ENCODE measurements at places on chromosomes 7 and 10.
A peak's percentile ranks its signal among the peaks of the same experiment; 100 is the strongest.

DNA sequence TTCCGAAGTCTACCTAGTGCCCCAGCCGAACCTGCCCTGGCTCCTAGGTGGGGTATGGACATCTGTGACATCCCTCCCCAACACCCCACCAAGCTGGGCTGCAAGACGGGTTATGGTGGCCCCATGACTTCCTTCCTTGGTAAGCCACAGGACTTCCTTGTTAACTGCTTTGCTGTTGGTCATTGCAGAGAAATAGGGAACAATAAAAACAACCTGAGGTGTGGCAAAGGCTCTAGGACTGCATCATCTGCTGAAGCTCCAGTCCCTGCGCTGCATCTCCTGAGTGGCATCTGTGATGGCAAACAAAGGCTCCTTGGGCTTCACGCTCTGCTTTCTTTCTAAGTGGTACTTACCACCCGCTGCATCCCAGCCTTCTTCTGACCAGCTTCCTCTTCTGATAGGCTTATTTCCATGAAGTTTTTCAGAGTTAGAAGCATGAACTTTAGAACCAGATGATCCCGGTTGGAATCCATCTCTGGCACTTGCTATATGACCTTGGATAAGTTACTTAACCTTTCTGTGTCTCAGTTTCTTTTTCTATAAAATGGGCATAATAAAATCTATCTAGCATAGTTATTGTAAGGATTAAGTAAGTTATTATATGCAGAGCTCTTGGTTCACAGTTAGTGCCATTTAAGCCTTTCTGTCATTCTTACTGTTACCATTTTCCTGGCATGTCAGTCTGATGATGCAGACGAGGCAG, 216.8 kb downstream of the RPS24 start:
- DNase-seq = peak; percentile 67

DNA sequence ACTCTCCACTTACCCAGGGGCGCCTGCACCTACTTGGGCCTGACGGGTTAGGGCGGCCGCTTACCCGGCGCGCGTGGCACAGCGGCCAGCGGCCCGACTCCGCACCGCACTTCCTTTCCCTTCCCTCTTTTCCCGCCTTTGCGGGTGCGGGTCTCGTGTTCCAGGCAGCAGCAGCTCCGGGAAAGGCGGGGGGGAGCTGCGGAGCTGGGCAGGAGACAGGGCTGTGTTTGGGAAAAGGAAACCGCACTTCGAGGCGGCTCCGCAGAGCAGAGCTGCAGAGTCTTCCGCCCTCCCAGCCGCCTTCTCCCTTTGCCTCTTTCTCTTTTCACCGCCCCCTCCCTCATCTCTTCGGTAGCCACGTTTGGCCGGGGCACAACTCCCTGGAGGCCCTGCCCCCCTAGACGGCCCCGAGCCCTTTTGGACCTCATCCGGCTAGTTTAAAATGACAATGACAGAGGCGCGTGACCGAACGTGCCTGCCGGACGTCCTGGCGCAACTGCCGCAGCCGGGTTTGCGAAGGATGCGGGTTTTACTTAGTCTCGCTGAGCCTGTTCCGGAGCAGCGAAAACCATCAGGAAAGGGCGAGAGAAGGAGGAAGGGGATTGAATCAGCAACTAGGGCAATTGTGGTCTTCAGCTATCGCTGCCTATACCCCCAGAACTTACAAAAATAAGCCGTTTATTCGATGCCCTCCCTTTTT, 7.9 kb upstream of the PAX2 start:
- DNase-seq = no peak

DNA sequence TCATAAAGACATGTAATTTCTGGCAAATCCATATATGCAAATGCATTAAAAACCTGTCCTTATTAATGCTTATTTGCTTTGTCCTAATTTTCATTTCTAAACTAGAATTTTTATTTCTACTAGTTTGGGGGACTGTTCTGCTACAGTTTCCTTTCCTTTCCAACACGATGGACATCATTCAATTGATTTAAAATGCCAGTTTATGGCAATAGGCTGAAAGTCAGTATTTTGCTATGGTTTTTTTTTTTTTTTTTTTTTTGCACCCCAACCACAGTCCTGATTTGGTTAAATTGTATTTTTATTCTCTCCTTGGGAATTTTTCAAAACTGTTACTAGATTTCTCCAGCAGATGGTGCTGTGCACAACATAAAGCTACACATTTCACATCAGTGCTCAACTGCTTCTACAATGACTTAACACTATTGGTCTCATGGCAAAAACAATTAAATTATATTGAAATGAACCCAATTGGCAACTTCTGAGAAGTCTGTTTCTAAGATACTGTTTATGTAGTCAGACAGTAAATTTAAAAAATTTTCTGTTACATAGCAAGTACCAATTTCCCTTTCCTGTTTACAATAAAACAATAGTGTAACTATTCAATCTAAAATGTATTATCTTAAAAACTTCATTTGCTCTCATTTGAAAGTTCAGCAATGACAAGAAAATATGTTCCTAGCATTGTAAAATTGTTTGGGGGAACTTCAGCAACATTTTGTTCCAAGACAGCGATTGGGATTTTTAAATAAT, 193.8 kb upstream of the CCDC6 start:
- peak; percentile 18 for DNase-seq

- DNase-seq = no peak
These were observed 731 bp downstream of the CHCHD3 start for GRCh38 chr7:133081119-133081598.

GRCh38 chr10:71998119-71998839, 34.1 kb downstream of the CHST3 start:
- no peak for DNase-seq

GRCh38 chr7:103524042-103524907, 78.3 kb upstream of the SLC26A5 start:
- peak; percentile 25 for DNase-seq

GRCh38 chr10:69497231-69497561, 45.9 kb downstream of the TSPAN15 start:
- no peak for DNase-seq

GRCh38 chr10:48492201-48492600, 112.7 kb downstream of the ARHGAP22 start:
- no peak for DNase-seq

- no peak for DNase-seq
These were observed 560.5 kb upstream of the GALNT17 start for GRCh38 chr7:70571403-70571934.

GRCh38 chr10:116891208-116891607, 41.9 kb downstream of the ENO4 start:
- DNase-seq = no peak

DNA sequence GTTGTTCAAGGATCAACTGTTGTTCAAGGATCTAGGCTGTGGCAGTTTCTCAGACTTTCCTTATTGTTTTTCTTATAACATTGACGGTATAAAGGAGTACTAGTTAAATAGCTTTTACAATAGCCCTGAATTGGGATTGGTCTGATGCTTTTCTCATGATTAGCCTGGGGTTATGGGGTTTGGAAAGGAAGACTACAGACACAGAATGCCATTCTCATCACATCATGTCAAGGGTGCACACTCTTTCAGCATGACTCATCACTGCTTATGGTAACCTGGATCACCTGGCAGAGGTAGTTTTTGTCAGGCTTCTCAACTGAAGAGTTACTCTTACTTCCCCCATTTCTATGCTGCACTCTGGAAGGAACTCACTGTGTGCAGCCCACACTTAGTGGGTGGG, 194.2 kb upstream of the NPSR1 start:
- DNase-seq = no peak

GRCh38 chr7:65441010-65441409, 67.4 kb downstream of the ZNF92 start:
- DNase-seq = no peak

DNA sequence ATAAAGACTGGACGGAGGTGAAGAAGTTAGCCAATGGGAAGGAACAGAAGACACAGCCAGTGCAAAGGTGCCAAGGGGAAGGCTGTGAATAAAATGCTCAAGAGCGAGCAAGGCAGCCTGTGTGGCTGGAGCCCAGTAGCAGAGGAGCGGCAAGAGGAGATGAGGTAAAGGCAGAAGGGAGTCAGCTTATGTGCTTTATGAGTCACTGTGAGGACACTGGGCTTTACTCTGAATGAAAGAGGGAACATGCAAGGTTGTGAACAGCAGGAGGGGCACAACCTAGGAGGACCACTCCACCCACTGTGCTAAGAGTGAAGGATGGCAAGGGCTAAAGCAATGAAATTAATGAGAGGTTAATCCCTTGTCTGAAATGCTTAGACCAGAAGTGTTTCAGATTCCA, 129.0 kb upstream of the ODAD2 start:
- no peak for DNase-seq

- no peak for DNase-seq
These were observed 25.9 kb downstream of the DNAJB12 start for GRCh38 chr10:72328829-72329204.

DNA sequence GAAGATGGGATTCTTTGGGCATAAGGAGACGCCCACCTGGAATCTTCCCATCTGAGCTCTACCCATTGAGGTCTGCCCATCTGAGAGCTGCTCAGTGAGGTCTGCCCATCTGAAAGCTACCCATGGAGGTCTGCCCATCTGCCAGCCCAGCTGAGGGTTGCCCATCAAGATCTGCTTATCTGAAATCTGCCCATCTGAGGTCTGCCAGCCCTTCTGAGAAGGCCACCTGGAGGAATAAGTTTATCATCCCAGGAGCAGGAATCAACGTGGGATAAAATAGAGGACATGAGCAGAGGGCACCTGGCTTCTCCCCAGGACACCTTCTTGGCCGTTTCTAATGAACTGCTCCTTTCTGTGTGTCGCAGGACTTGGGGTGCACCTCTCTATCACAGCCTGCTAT, 35.3 kb upstream of the PDZD8 start:
- no peak for DNase-seq

DNA sequence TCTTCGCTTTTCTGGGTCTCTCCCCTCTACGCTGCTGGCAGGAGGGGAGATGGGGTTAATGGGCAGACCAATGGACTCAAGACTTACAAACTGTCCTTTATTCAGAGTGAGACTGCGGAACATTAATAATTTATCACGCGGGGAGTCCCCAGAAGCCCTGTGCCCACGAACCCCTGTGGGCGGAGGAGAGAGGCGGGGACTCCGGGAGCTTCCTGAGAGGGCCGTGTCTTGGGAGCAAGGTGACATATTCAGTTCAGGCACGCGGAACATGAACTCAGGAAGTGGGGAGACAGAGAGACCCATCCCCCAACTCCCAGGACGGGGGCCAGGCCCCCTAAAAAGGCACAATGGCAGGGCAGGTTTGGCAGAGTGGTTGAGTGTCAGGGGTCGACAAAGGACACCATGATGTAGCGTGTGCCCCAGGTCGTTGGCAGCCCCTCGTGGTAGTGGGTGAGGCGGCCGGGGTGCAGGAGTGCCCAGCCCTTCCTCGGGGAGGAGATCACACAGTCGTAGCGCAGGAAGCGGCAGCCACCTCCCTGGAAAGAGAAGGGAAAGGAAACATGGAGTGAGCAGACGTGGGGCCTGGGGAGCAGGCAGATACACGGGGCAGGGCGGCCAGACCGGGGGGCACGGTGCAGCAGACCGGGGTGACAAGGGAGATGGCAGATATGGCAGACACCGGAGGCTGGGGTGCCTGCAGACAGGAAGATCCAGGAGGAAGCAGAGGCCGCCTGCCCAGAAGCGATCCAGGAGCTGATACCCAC, 5.2 kb upstream of the MOGAT3 start:
- DNase-seq = no peak

- DNase-seq = no peak
These were observed 34.9 kb downstream of the TFEC start for GRCh38 chr7:115995701-115996100.

- DNase-seq = no peak
These were observed 39.4 kb downstream of the AOC1 start for GRCh38 chr7:150891740-150892139.

DNA sequence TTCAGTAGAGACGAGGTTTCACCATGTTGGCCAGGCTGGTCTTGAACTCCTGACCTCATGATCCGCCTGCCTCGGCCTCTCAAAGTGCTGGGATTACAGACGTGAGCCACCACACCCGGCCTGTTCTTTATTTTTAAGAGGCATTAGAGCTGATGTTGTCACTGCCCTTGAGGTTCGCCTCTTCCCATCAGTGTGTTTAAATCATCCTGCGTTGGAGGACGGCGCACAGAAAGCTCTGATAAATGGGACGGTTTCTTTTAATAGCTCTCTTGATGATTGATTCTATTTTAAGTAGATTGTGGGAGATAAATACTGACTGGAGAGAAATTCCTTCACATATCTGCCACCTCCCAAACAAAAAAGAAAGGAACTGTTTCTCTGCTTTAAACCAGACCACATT, 29.0 kb downstream of the UPP1 start:
- no peak for DNase-seq

DNA sequence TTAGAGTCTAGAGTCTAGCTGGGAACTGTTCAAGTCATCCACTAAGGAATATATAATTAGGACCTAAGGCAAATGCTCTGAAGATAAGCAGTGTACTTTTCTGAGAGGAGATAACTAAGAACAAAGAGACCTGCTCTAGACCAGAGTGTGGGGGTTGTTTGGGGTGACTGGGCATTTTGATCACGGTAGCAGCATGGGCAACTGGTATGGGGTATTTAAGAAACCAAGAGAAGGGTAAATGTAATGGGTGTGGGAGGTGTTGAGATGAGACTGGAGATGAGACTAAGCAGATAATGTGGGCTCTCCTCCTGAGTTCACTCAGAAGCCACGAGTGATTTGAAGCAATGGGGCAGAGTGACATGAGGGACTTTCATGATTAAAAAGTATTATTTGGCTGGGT, 1082.9 kb downstream of the GATA3 start:
- DNase-seq = no peak

GRCh38 chr10:74928742-74929191, 102.4 kb downstream of the KAT6B start:
- no peak for DNase-seq

- no peak for DNase-seq
These were observed 44.3 kb downstream of the CLEC2L start for GRCh38 chr7:139567647-139568345.

GRCh38 chr7:7180725-7181449, 1.5 kb upstream of the C1GALT1 start:
- DNase-seq = no peak

DNA sequence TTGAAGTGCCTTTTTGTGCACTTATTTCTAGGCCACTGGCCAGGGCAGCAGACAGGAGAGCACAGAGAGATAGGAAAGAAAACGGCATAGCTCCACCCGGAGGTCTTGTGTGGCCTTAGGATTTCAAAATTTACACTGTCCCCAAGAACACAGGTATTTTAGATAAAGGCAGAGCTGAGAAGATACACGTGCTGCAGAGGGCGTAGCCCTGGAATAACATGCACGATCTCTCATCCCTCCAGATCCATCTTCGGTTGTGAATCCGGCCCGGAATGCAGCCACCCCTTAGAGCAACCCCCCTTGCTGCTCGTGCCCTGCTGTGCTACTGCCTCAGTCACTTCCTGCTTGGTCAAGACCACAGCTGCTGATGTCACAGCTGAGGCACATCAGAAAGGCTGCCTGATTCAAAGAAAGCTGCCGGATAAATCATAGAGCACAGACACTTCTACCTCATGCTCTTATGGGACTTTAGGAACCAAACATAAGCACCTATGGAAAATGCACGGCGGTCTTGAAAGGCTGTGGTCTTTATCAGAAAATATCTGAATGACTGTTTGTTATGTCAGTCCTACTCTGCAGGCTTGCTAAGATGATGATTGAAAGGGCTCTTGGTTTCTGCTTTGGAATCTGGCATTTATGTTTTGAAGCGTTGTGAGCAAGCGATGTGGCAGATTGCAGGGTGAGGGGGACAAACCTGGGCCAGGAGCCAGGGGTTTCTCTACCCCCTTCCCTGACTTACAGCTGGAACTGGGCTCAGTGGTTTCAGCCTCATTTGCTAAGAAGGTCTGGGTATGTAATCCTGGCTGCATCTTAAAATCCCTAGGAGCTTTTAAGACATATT, 152.0 kb downstream of the SVIL start:
- DNase-seq = peak; percentile 22

All from NCI-H510A treated with DMSO at 0.1 percent for 48 hours (cell line).